NCI-H82 (cell line): ENCODE measurements at places on chromosomes 6 and 20.

GRCh38 chr6:103000688-103001087, 1607.2 kb downstream of the GRIK2 start:
- no peak for DNase-seq

GRCh38 chr6:39289490-39289889, 24.7 kb downstream of the KCNK17 start:
- DNase-seq, result no peak

DNA sequence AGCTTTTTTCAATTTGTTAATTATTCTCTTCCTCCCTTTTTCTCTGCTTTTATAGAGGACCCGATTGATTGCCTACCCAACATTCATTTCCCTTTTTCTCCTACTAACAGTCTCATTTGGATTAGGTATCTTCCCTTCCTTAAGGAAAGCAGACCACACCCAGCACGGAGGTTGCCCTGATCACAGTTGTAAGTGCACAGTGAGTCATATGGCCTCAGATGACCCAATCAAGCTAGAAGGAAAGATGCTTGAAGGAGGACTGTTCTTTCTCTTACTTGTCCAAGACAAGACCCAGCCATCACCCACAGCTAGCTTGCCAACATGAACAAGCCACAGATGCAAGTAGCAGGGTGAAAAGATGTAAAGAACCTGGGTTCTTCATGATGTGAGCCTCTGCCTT, 518.6 kb downstream of the PKHD1 start:
- no peak for DNase-seq

GRCh38 chr6:39649996-39650395, 75.2 kb downstream of the KIF6 start:
- no peak for DNase-seq

DNA sequence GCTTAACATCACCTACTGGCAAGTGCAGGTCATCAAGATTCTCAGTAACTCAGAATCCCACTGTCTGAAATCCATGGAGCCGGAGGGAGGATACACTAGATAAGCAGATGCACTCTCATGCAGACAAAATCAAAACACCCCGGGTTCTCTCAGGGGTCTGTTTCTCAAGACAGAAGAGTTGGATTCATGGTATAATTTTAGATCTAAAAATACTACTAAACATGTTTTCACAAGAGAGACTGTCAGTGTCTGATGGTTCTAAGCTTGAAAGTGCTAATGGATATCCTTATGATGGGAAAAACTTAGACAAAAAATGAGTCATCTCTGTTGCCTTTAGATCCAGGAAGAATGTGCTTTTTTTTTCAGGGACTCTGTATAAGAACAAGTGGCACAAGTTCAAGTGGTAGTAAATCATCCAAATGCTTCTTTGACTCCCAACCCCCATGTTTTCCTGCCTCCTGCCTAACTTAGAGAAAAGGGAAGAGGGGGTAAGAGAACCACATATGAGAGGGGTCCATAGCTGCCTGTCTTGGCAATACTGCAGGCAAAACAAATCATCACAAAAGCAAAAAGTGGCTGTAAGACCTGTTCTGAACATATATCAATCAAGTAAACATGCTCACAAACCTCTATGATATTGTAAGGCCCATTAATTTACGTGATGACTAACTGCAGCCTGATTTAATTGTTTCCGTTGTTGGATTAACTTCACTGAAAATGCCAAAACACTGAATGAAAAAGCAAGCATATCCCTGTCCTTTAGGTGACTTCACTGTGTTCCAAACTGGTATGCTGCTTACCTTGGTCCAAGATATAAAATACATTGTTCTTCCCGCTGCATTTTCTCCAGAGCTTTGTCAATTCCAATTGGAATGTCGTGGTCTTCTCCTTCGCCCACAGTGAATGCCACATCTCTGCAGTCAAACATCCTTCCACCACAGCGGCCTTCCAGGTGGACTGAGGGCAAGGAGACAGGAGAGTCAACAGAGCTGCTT, 84.0 kb upstream of the TULP1 start:
- DNase-seq, result no peak

DNA sequence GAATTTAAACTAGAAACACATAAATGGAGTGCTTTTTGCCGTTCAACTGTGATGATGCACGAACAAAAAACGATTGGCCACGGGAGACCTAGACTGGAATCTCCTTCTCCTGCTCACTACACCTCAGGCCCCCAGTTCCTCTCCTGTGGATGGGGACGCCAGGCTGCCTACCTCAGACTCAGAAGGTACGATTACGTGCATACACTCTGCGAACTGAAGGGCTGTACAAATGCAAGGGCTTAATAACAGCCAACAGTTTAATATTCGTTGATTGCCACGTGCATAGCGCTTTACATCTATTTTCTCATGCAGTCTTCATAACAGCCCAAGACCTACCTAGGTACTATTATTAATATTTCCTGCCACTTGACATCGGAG, 495 bp upstream of the ARMC2 start:
- DNase-seq, result no peak

DNA sequence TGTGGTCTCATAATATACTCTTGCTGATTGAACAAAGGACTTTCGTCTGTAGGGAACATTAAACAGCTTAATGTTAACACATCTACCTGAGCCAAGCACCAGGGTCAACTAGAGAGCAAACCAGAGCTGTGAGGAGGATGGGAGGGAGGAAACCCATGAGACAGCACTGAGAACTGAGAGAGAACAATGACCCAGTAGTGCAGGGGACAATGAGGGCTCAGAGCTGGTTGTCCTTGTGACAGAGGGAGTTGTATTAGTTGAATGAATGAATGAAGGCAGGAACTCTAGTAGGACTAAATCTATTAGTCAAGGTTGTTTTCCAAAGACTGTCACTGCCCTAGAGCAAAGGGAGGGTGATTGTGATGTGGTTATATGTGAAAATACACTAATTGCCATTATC, 28.2 kb upstream of the GSTA4 start:
- no peak for DNase-seq

DNA sequence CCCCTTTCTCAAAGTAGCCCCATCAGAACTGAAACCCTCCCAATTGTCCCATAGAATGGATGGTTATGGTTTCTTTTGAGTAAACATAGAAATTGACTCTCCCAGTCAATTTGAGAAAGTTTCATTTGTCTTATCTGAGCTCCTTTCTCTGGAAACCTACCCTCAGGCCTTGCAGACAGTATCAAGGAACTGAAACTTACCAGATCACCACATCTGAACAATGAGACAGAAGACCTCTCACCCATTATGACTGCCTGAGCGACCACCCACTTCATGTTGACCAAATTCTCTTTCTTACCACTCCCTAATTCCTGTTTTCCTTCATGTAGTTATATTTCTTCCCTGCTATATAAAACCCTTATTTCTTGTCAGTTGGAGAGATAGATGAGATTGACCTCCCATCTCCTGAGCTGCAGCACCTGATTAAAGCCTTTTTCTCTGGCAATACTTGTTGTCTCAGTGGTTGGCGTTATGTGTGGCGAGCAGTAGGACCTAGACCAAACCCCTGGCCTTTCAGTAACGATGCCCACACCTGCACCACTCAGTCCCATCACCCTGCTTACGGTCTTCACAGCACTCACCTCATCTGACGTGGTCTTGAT, 138.9 kb downstream of the ZNF217 start:
- no peak for DNase-seq

- DNase-seq, result no peak
Measured at GRCh38 chr20:34943808-34944567, 11.6 kb downstream of the GSS start.

DNA sequence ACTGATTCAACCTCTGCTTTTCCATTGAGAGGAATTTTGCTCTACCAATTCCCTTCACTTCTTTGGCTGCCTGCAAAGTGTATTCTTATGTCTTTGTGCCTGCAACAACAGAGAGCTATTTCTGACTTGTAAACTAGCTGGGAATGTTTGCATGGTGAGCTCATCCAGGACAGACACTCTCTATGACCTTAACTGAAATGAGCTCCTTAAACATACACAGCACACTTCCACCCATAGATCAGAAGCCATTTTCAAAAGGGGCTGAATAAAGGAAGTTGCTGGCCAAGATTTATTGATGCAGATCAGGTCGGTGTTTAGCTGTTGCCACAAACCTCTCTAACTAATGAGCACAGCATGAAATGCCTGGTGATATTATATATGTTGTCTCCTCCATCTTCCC, 377.7 kb downstream of the BTBD9 start:
- DNase-seq, result no peak

GRCh38 chr6:34169897-34170296, 24.0 kb upstream of the GRM4 start:
- no peak for DNase-seq

DNA sequence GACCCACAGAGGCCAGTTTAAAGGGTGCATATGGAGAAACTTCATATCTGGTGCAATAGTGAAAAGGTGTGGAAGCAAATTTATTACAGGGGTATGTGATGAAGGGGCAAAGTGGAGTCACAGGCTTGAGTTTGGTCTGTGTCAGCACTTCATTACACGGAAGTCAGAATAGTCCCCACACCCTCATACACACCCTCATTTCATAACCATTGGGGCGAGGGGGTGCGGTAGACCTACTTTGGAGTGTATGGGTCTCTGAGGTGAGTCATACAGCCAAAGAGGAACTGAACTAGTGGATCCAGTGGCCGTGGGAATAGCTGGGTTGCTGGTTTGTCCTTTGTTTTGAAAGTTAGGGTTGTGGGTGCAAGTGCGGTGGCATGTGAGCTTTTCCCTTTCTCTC, 3.3 kb downstream of the TM9SF4 start:
- no peak for DNase-seq

DNA sequence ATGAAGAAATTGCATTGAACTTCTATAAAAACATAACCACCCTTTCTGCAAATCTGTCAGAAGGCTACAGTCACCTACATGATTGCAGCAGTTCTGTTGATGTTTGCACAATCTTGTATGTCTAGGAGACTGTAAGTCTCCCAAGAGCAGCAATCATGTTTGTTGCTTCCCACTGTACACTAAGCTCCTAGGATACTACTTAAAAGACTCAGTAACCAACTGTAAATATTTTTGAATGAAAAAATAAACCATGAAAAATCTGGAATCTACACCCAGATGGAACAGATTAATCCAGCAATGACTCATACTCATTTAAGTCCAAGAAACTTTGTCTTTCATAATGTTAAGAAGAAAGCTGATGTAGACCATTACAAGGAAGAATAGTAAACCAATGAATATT, 168.5 kb upstream of the ATXN1 start:
- DNase-seq, result no peak

- no peak for DNase-seq
Measured at GRCh38 chr6:37521674-37522073, 22.0 kb upstream of the CCDC167 start.

GRCh38 chr6:56714273-56714672, 71.6 kb upstream of the DST start:
- DNase-seq, result peak; percentile 31
